ENCODE measurements at places on chromosomes 4 and X.
A peak's percentile ranks its signal among the peaks of the same experiment; 100 is the strongest.

- DNase-seq, result no peak
Observed at GRCh38 chr4:109864134-109864533, 16.2 kb downstream of the LRIT3 start.

DNA sequence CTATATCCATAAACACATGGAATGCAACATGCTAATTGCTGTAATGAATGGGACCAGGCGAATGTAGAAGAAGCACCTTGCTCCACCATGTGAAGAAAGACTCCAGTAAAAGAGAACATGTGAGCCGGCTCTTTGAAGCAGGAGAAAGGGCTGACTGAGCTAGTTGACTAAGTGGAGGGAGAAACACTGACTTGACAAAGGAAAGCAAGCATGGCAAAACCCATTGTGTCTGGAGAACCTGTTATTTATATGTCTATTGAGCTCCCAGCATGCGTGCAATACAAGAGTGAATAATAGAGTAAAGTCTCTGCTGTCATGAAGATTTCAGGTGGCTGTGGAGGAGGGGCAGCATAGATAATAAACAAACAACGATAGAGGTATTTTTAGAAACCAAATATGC, 559.9 kb downstream of the RAB28 start:
- DNase-seq, result no peak

GRCh38 chr4:147901916-147902315, 170.0 kb downstream of the ARHGAP10 start:
- no peak for DNase-seq

DNA sequence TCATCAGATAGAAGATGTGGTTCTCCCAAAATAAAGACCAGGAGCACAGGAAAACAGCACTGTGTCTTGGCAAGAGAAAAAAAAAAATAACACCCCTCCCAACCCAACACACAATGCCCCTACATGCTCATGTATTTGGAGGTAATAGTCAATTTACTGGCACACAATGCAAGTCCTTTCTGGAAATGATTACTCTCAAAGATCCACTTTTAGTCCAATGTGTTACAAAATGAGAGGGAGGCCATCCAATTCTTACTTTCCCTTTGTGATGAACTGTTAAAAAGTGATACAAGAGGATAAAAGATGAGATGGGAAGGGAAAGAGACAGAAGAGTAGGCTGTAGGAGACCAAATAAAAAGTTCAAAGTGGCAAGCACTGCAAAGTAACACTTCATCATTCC, 180.3 kb upstream of the DKK2 start:
- DNase-seq, result no peak

GRCh38 chr4:153020457-153020856, 84.3 kb downstream of the FHDC1 start:
- peak; percentile 8 for DNase-seq
